ENCODE measurements at places on chromosomes 13 and 19. TPM values are rescaled to one million over a fixed set of nuclear protein-coding genes. Genes with fewer than 3 reads are reported as not detected.

- DNase-seq: peak; percentile 39
These were observed 8.9 kb upstream of the SLC15A1 start for GRCh38 chr13:98761126-98761985.

Gene NLRP4
- not detected for total RNA-seq

Gene ZNF558
- 38.6 TPM for total RNA-seq

DNA sequence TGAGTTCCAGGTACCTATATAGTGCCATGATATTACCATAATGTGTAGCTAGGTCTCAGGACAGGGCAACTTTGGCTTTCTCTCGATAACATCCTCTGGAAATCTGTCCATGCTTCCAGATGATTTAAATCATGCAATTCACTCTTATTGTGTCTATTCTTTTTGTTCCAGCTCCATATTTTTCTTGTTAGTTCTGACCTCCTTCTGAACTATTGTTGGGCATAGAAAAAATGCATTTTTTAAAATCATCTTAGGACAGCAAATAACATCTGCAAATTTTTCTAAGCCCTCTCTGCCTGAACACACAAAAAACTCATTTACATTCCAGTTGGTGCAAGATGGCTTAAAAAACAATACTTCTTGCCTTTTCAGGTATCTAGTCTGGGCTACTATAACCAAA, 1561.0 kb upstream of the MIR17HG start:
- no peak for DNase-seq

DNA sequence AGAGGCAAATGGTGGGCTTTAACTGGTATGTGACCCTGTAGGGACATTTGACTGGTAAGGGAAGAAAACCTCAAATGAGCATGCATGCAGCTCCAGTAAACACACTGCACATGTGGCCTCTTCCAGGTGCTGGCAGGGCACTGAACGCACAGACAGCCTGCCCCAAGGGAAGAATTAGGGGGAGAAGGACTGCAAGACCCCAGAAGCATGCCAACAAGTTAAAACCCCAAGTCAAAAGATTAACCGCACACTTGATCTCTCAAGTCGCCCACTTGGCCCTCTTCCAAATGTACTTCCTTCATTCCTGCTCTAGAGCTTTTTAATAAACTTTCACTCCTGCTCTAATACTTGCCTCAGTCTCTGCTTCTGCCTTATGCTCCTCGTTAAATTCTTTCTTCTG, 46.9 kb upstream of the SLITRK1 start:
- no peak for DNase-seq

Gene KLF16
- total RNA-seq: 3.9 TPM

DNA sequence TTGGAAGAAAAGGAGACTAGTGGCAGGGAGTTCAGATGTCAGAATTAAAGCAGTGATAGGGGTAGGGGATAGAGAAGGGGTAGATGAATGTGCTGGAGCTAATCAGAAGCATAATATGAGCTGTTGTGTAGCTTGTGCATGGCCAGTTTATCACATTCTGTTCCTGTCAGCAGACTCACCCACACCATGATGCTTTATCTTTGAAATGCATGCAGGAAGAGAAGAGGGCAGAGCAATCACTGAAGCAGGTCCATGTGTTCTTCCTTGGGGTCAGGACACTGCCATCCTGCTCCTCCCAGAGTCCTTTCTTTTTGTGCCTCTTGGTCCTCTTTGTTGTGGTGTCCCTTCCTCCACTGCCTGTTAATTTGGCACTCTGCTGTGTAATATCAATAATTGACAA, 5.8 kb downstream of the CHAMP1 start:
- DNase-seq: no peak

GRCh38 chr13:52067237-52067636, 42.7 kb downstream of the UTP14C start:
- DNase-seq: peak; percentile 7

- DNase-seq: no peak
These were observed 831 bp upstream of the CBARP start for GRCh38 chr19:1238369-1239303.

DNA sequence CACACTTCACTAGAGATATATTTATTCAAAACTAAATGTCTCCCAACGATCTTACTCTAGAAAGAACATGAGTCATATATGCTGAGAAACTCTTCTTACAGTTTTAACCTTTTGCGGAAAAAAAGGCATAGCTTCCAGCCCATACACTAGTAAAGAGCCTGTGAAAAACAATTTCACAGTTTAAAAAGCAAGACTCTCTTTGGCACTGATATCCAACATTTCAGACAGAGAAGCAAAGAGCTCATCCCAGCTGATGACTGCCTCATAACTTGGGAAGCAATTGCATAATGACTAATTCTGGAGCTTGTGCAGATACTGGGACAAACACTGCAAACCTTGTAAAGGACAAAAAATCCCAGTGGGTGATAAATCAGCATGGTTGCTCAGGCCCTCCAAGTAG, 88.0 kb downstream of the ENOX1 start:
- peak; percentile 35 for DNase-seq

DNA sequence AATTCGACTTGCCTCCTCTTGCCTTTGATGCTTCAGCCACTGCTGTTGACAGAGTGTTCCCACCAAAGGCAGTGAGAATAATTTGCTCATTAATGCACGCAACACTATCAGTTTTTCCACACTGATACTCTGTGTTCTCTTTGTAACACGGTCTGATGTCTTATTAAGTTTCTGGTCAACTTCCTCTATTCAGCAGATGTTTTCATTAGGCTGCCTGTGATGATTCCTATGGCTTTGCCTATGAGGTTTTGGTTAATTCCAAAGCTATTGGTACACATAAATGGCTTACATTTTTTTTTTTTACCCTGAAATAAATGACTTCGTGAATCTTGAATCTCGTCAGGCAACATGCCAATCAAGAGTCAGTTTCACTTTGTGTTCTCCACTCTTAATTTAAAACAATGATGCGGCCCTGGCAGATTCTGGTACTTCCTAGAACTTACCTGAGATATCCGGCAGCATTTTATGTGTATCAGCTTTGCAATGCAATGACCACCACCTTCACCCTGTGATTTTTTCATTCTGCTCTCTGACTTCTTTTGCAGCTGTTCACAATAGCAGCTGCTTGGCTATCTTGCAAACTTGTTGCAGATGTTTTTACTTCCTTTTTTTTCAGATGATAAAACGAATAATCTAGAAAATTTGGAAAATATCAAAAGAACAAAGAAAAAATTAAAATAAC, 27.5 kb upstream of the KL start:
- no peak for DNase-seq

Gene CYP2A7
- total RNA-seq: not detected

DNA sequence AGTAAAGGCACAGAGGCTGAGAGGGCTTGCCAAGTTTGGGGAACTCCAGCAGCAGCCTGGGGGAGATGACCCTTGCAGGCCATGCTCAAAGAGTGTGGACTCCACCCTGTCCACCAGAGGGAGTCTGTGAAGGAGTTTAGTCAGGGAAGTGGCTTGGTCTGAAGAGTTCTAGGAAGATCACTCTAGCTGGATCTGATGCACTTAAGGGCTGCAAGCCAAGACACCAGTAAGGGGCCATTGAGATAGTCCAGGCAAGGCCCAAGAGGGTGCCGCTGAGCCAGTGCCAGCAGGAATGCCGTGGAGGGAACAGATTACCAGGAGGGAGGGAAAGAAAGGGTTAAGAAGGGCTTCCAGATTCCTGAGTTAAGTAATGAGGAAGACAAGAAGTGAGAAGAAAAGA, 68.7 kb downstream of the ZAR1L start:
- peak; percentile 76 for DNase-seq

Gene CGB8
- not detected for total RNA-seq

Gene UHRF1
- total RNA-seq: 4.9 TPM

Gene CACNG6
- total RNA-seq: not detected

DNA sequence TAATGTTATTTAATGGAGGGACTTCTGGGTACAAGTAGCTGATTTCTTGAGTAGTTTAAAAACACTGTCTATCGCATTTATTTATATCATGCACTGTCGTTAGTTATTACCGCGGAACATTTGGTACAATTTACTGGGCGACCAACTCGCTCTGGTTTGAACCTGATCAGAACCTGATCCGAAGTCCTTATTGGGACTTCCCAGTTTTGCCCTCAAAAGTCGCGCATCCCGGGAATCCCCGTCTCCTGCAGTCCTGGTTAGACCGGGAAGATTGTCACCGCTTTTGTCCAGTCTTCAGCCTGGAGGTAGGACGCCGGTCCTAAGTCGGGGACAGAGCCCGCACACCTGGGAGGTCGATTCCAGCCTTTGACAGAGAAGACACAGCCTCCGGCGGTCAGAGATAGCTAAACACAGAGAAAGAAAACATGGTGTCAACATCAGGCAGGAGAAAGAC, 694 bp downstream of the CLN5 start:
- peak; percentile 14 for DNase-seq

GRCh38 chr19:10219678-10220077, 11.5 kb downstream of the S1PR2 start:
- peak; percentile 44 for DNase-seq

Gene PRDX2
- 166 TPM for total RNA-seq

Gene INAFM1
- 3.6 TPM for total RNA-seq

Gene PRKCG
- not detected for total RNA-seq

DNA sequence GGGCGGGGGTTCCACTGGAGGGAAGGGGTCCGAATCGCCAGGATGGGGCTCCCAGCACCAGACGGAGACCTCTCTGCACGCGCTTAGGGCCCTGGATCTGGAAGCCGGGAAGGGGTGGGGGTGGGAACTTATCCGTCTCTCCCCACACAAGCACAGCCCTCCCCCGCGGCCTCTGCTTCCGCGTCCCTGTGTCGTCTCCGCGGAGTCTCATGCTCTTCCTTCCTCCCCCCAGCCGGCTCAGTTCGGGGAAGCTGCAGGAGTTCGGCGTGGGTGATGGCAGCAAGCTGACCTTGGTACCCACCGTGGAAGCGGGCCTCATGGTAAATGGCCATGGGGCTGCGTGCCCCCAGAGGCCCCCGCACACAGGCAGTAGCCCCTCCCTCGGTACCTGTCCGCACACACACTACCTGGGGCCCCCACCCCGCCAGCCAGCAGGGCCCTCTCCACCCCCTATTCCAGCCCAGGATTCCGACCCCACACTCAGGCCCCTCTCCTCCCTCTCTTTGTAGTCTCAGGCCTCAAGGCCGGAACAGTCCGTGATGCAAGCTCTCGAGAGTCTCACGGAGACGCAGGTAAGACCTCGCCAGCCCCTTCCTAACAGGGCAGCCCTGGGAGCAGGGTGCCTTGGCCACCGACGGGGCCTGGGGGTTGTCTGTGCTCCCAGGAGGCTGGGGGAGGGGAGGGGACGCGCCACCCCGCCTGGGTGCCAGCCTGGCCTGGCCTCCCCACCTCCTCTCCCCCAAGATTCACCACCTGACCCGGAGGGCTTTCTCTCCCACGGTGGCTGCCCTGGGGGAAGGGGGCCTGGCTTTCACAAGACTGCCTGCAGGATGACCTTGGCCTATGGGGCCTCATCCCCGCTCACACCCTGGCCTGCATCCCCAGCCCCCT, 3.2 kb downstream of the MIDN start:
- peak; percentile 72 for DNase-seq

Gene AZU1
- 0.17 TPM for total RNA-seq

GRCh38 chr13:33058776-33059327, 42.6 kb downstream of the KL start:
- no peak for DNase-seq

DNA sequence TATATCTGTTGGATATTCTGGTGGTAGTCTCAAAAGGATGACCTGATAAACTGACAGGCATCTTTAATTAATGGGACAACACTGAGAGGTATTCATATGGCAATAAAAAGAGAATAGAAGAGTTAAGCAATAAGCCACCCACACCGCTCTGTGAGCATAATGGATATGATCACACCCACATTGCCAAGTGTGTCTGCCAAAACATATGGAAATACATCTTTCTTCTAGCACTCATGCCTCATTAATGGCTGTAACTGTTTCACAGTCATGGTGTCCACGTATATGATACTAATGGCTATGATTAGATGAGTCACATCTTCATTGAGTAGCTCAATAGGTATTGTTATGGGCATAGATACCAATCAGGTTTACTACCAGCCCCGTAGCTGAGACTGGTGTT, 13.1 kb downstream of the IGFL3 start:
- DNase-seq: no peak

Gene YJEFN3
- 0.51 TPM for total RNA-seq

Gene LRRC63
- total RNA-seq: under 0.01 TPM

Gene ZNF491
- 5.8 TPM for total RNA-seq

- no peak for DNase-seq
These were observed 18.8 kb downstream of the UBE2L5 start for GRCh38 chr13:30440910-30441703.

Measured in fibroblast of lung (primary cell).